ENCODE measurements at places on chromosomes 2 and 18. TPM values are rescaled to one million over a fixed set of nuclear protein-coding genes. Genes with fewer than 3 reads are reported as not detected.
A peak's percentile ranks its signal among the peaks of the same experiment; 100 is the strongest.

DNA sequence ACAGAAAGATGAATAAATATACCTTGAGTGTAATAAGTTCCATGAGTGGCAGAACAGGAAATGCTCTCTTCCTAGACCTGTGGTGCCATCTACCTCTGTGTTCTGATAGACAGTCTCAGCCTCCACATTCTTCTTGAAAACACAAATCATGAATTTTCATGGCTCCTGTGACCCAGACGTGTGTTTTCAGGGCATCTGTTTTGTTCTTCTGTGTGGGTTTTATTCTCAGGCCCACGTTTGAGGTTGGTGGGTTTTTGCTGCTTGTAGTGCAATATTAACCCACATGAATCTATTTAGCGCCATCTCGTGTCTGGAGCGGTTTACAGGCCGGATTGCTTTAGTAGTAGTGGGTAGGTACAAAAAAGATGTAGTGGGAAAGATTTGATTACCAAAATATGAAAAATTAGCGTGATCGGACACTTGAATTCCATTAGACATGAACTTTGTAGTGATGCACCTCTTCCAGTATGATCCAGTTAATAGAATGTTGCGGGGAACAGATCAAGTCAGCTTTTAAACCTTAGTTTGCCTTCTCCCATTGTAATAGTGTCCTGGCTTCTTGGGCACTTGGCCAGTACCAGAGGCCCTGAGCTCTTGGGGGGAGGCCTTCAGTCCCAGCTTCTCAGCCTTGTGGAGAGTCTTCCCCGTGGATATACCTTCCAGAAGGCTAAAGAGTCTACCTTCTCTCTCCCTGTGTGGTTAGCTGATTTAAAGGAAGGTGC lies 256.5 kb downstream of the TPGS2 start:
- DNase-seq, result no peak
- no peaks in the 10 kb centered on the region for H3K4me1 ChIP-seq
- H3K36me3 ChIP-seq, result no peaks in the 10 kb centered on the region
- peaks cover 1% of the 10 kb centered on the region for H3K27me3 ChIP-seq
- no peak overlapping the region for H3K27ac ChIP-seq

DNA sequence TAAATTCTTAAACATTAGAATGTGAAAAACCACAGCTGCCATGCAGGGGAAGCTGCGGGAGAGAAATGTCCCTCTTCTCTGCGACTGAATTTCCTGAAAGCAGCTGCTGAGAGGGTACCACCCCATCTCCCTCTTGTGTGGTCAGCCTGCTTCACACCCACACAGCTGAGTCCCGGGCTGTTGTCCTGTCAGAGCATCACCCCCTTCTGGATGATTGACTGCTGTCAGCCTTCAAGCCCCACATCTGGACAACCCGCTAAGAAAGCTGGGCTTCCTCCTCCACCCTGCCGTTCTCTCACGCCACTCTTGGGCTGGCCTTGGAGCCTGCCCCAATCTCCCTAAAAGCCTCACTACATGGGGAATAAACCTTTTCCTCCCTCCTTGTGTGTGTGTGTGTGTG lies 26.0 kb downstream of the SH3YL1 start:
- H3K4me3 ChIP-seq, result no peak overlapping the region
- H3K27ac ChIP-seq, result no peak overlapping the region
- H3K36me3 ChIP-seq, result peaks cover 22% of the 10 kb centered on the region
- H3K4me1 ChIP-seq, result peaks cover 3% of the 10 kb centered on the region
- no peaks in the 10 kb centered on the region for H3K27me3 ChIP-seq

DNA sequence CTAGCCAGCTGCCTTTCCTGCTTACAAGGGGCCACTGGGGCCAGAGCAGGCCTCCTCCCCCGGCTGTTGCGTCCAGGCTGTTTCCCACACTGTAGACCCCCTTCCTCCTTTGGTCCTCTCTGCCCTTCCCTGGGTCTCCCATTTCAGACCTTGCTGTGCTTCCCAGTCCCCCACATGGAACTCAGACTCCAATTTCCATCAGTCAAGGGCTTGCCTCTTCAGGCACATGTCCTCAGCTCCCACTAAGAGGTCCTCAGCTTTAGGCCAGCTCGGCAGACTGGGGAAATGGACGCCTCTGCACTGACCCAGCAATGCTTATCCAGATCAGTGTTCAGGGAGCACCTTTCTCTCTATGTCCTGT lies 98.0 kb upstream of the BZW1 start:
- DNase-seq, result no peak
- peak overlapping the region; percentile 84 for H3K4me3 ChIP-seq
- peaks cover 9% of the 10 kb centered on the region for H3K4me1 ChIP-seq
- H3K36me3 ChIP-seq, result no peaks in the 10 kb centered on the region
- H3K27me3 ChIP-seq, result no peaks in the 10 kb centered on the region
- peak overlapping the region; percentile 99 for H3K27ac ChIP-seq

GRCh38 chr2:209324281-209324680 lies 99.6 kb upstream of the MAP2 start:
- H3K27me3 ChIP-seq, result peaks cover 3% of the 10 kb centered on the region
- DNase-seq, result no peak
- H3K4me1 ChIP-seq, result no peaks in the 10 kb centered on the region
- no peaks in the 10 kb centered on the region for H3K36me3 ChIP-seq
- H3K27ac ChIP-seq, result no peak overlapping the region

DNA sequence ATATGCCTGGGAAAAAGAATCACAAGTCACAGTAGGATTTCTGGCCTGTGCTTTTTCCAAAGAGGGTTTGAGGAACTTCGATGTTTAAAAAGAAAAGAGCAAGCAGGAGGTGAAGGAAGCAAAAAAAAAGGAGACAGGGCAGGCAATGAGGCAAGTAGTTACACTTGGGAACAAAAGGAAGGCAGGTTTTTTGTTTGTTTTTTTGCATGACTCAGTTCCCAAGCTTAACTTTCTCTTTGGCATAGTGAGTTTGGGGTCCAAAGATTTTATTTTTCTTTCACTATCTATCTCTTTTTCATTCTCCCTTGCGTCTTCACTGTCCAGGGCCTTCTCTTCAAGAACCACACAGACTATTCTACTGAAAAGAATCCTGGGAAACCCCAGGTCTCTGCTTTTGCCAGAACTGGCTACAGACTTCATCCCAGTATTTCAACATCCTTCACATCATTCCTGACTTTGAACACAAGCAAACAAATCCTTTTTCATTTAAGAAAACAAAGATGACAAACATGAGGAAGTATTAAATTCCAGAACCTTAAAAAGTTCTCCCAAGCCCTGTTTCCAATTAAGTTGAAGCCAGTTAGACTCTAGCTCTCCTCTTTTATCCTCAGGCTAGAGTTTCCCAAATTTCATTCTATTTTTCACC lies 210.7 kb upstream of the RND3 start:
- no peaks in the 10 kb centered on the region for H3K36me3 ChIP-seq
- H3K27ac ChIP-seq, result no peak overlapping the region
- H3K4me1 ChIP-seq, result no peaks in the 10 kb centered on the region
- no peak for DNase-seq
- H3K27me3 ChIP-seq, result peaks cover 5% of the 10 kb centered on the region

GRCh38 chr2:233819884-233820773 lies 34.2 kb downstream of the HJURP start:
- peak overlapping the region; percentile 27 for H3K27ac ChIP-seq
- H3K4me1 ChIP-seq, result no peaks in the 10 kb centered on the region
- no peaks in the 10 kb centered on the region for H3K36me3 ChIP-seq
- no peak for DNase-seq
- H3K27me3 ChIP-seq, result peaks cover 11% of the 10 kb centered on the region

PTPRN gene
- not detected for total RNA-seq

ARHGAP25 gene
- 124 TPM for total RNA-seq

ABCG5 gene
- total RNA-seq, result not detected

GLI2 gene
- not detected for total RNA-seq

GRHL1 gene
- 0.47 TPM for total RNA-seq

- H3K27me3 ChIP-seq, result no peaks in the 10 kb centered on the region
- no peaks in the 10 kb centered on the region for H3K36me3 ChIP-seq
- DNase-seq, result no peak
- H3K4me1 ChIP-seq, result no peaks in the 10 kb centered on the region
- H3K4me3 ChIP-seq, result no peak overlapping the region
- H3K27ac ChIP-seq, result no peak overlapping the region
Measured at GRCh38 chr2:11610624-11611242, 59.3 kb downstream of the NTSR2 start.

- H3K36me3 ChIP-seq, result no peaks in the 10 kb centered on the region
- H3K27ac ChIP-seq, result no peak overlapping the region
- no peak overlapping the region for H3K4me3 ChIP-seq
Measured at GRCh38 chr2:102181919-102182635, 4.7 kb upstream of the IL1RL2 start.

MAPRE2 gene
- total RNA-seq, result 56.8 TPM

DNA sequence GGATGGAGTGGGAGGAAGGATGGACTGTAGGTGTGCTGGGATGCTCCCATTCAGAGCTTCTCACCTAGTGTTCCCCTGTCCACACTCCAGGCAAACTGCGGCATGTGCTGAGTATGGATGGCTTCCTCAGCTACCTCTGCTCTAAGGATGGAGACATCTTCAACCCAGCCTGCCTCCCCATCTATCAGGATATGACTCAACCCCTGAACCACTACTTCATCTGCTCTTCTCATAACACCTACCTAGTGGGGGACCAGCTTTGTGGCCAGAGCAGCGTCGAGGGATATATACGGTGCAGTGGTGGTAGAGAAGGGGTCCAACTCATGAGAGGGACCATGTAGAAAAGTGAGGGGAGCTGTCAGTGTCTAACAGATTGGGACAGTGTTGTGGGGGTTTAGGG lies 20.2 kb downstream of the PLCD4 start:
- H3K36me3 ChIP-seq, result no peaks in the 10 kb centered on the region
- H3K27ac ChIP-seq, result no peak overlapping the region
- H3K4me1 ChIP-seq, result no peaks in the 10 kb centered on the region
- no peak overlapping the region for H3K4me3 ChIP-seq
- H3K27me3 ChIP-seq, result no peaks in the 10 kb centered on the region

- no peaks in the 10 kb centered on the region for H3K27me3 ChIP-seq
- no peak overlapping the region for H3K4me3 ChIP-seq
- DNase-seq, result no peak
Measured at GRCh38 chr2:82139979-82140611, 1835.5 kb upstream of the LRRTM1 start.

MAB21L4 gene
- not detected for total RNA-seq

IL36B gene
- total RNA-seq, result not detected

DNA sequence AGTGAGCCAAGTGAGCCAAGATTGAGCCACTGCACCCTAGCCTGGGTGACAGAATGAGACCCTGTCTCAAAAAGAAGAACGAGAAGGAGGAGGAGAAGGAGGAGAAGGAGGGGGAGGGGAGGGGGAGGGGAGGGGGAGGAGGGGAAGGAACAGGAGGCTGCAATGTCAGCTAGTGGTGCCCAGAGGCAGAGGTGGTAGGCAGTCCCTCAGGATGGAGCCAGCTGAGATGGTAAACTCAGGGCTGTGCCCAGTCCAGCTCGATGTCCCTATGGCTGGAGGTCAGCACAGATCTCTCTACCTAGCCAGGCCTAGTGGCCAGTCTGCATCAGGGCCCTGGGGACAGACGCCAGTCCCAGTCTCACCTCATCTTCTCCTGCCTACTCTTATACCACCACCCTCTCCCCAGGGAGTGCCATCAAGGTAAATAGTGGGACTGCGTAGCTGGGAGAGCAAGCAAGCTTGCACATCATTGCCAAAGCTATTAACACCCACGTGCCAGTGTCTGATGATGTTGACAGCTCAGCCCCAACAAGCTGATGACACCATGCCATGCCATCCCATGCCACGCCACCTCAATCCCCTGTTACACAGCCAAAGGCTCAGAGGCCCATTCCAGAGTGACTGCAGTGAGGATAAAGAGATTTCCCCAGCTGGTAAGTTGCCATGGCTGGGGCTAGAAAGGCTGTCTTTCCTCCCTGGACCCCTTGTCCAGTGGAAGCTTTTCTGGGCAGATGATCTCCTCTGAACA lies 7.6 kb upstream of the PLB1 start:
- no peak for DNase-seq
- no peaks in the 10 kb centered on the region for H3K4me1 ChIP-seq
- H3K36me3 ChIP-seq, result no peaks in the 10 kb centered on the region
- no peak overlapping the region for H3K4me3 ChIP-seq
- no peak overlapping the region for H3K27ac ChIP-seq
- no peaks in the 10 kb centered on the region for H3K27me3 ChIP-seq

- no peak overlapping the region for H3K4me3 ChIP-seq
- H3K36me3 ChIP-seq, result no peaks in the 10 kb centered on the region
- H3K4me1 ChIP-seq, result no peaks in the 10 kb centered on the region
- no peak for DNase-seq
Measured at GRCh38 chr18:44181951-44182747, 498.5 kb upstream of the SETBP1 start.

INHBB gene
- not detected for total RNA-seq

DNA sequence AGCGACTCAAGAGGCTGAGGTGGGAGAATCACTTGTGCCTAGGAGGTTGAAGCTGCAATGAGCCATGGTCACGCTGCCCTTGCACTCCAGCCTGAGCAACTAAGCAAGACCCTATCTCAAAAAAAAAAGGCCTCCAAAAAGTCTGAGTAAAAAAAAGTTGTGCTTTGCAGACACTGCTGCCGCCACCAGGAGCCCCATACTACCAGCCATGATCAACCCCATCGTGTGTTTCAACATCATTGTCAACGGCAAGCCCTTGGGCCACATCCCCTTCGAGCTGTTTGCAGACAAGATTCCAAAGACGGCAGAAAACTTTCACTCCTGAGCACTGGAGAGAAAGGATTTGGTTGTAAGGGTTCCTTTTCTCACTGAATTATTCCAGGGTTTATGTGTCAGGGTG lies 137.1 kb downstream of the INO80D start:
- peaks cover 7% of the 10 kb centered on the region for H3K27me3 ChIP-seq
- no peak overlapping the region for H3K4me3 ChIP-seq
- DNase-seq, result no peak
- H3K27ac ChIP-seq, result no peak overlapping the region
- H3K4me1 ChIP-seq, result peaks cover 5% of the 10 kb centered on the region
- peaks cover 3% of the 10 kb centered on the region for H3K36me3 ChIP-seq

RBBP8 gene
- 1.6 TPM for total RNA-seq

SGO2 gene
- 4.9 TPM for total RNA-seq

LDLRAD4 gene
- total RNA-seq, result 56.8 TPM

DNA sequence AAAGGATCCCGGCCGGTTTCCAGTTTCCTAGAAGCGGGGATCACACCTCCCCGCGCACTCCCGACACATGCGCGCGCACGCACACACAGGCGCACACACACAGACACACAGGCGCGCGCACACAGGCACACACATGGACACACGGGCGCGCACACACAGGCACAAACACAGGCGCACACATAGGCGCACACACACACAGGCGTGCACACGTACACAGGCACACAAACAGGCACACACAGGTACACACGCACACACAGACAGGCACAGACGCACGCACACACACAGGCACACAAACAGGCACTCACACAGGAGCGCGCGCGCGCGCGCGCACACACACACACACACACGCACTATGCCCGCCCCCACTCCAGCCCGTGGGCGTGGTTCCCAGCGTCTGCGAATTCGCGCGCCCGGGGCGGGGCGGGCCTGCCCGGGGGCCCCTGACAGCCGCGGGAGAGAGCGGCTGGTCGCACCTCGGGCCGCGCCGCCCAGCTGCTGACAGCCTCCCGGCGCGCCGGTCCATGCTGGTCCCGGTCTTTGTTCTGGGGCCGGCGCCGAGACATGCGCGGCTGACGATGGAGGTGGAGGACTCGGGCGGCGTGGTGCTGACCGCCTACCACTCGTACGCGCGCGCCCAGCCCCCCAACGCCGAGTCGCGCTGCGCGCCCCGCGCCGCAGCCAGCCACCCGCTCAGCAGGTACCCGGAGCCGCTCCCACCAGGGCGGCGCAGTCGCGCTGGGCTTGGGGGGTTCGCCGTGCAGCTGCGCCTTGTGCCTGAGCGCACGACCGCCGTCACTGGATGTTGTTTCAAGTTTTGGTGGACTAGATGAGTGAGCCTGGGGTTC lies at the start of gene ARHGAP28:
TSS of gene ARHGAP28 (plus strand) at position 470 of the 845 bp plus-strand sequence. CDS start at position 576, 106 bp downstream.
- H3K4me1 ChIP-seq, result peaks cover 5% of the 10 kb centered on the region
- H3K4me3 ChIP-seq, result peak within 1 kb of the TSS; percentile 58
- no peak within 1 kb of the TSS for H3K27ac ChIP-seq
- no peaks in the 10 kb centered on the region for H3K36me3 ChIP-seq

- H3K4me3 ChIP-seq, result no peak overlapping the region
- H3K27ac ChIP-seq, result no peak overlapping the region
- no peaks in the 10 kb centered on the region for H3K4me1 ChIP-seq
- H3K36me3 ChIP-seq, result no peaks in the 10 kb centered on the region
Measured at GRCh38 chr2:17311771-17312511, 206.3 kb downstream of the RAD51AP2 start.

Measured in naive thymus-derived CD8-positive, alpha-beta T cell (primary cell).